ENCODE measurements at places on chromosomes 12 and 14. TPM values are rescaled to one million over a fixed set of nuclear protein-coding genes. Genes with fewer than 3 reads are reported as not detected.

- H3K36me3 ChIP-seq = no peaks in the 10 kb centered on the region
- no peaks in the 10 kb centered on the region for H3K4me1 ChIP-seq
- no peak for DNase-seq
- no peak overlapping the region for H3K4me3 ChIP-seq
Measured at GRCh38 chr12:44837114-44837755, 38.9 kb downstream of the NELL2 start.

DNA sequence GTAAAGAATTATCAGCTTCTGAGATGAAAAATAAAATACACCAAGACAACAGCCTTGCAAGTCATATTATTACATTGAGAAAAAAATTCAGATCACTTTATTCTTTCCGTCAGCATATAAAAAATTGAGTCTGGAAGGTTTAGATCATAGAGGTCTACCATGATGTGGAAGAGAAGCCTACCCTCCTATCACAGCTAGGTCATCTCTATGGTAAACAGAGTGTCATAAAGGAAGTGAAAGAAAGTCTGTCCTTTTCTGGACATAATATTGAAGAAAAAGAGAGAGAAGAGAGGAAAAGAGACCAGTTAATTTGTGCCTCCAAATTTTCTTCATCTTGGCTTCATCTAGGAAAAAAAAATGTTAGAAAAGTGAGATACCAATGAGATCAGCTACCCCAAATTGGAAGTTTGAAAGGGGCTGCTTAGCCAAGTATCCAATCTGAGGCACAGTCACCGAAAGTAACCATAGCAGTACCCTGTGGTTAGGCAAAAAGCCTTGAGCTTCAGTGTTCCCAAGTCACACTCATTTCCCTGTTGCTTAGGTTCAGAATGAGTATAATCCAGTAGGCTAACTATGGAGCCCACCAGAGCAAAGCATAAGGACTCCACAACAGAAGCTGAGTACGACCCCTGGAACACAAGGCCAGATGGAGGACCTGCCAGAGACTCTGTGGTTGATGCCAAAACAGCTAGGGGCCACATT, 38.1 kb downstream of the DUSP6 start:
- peaks cover 8% of the 10 kb centered on the region for H3K4me1 ChIP-seq
- no peaks in the 10 kb centered on the region for H3K36me3 ChIP-seq
- DNase-seq = no peak

DNA sequence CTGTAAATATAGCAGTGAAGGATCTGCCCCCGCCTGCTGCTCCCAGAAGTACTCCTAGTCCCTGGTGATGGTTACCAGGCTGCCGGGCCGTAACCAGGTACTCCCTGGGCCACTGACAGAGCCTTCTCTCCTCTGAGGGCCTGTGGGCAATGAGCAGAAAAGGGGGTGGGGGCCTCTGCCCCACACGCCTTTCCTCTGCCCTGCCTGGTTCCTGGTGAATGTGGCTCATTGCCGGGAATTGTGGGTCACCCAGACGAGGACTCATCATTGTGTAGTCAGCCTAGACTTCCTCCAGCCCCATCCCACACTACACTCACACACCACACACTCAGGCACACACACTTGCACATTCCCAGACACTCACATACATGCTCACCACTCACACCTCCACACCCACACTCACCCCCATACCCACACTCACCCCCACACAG, 35.7 kb upstream of the ACTN1 start:
- H3K27ac ChIP-seq = no peak overlapping the region
- H3K4me1 ChIP-seq = peaks cover 10% of the 10 kb centered on the region
- H3K27me3 ChIP-seq = no peaks in the 10 kb centered on the region
- H3K4me3 ChIP-seq = no peak overlapping the region
- no peak for DNase-seq

GRCh38 chr12:9646794-9647781, 22.4 kb upstream of the CLEC2D start:
- no peaks in the 10 kb centered on the region for H3K4me1 ChIP-seq
- H3K36me3 ChIP-seq = no peaks in the 10 kb centered on the region
- H3K27me3 ChIP-seq = no peaks in the 10 kb centered on the region
- peak overlapping the region; percentile 93 for H3K4me3 ChIP-seq
- peak overlapping the region; percentile 82 for H3K27ac ChIP-seq

DNA sequence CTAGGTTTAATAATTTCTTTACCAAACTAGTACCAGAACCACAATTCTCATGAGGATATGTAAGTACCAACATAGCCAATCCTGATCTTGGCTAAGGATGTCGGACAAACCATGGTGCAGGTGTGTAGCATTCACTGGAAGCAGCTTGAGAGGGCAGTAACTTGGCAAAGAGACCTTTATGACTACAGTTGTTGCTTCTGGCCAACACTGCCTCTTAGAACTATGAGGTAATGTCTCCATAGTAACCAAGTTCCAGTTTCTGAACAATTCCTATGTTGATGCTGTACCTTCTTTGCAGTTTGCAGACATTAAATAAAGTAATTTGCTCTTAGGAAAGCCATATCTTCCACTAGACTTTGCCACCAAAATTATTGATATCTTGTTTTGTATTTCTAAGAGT, at the start of gene LMNTD1:
Gene LMNTD1 (minus strand): TSS at position 186 of the 400 bp plus-strand sequence. CDS start 324 bp downstream, outside the sequence.
- no peak for DNase-seq
- H3K4me1 ChIP-seq = no peaks in the 10 kb centered on the region
- H3K36me3 ChIP-seq = peaks cover 21% of the 10 kb centered on the region

GRCh38 chr14:49769171-49769570, 1.2 kb downstream of the KLHDC2 start:
- H3K27me3 ChIP-seq = no peaks in the 10 kb centered on the region
- peaks cover 15% of the 10 kb centered on the region for H3K36me3 ChIP-seq
- H3K27ac ChIP-seq = no peak overlapping the region
- no peak for DNase-seq

DNA sequence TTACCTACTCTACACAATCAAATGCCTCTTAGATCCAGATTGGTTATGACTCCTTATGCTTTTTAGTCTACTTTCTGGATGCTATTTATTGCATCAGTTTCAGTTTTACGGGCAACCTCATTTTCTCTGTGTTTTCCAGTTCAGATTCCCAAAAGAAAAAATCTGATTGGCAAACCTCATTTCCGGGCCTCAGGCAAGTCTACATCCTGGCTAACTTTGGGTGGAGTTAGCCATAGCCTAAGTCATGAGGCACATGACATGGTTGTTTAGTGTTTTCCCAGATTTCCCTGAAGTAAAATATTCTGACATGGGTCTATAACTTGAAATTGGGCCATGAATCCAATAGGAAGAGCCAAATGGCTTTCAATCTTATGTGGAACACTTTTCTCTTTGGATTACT, 339.7 kb downstream of the NUAK1 start:
- no peak overlapping the region for H3K4me3 ChIP-seq
- no peak for DNase-seq
- no peaks in the 10 kb centered on the region for H3K27me3 ChIP-seq
- no peak overlapping the region for H3K27ac ChIP-seq
- H3K36me3 ChIP-seq = no peaks in the 10 kb centered on the region
- H3K4me1 ChIP-seq = peaks cover 2% of the 10 kb centered on the region

- H3K27ac ChIP-seq = no peak overlapping the region
- H3K36me3 ChIP-seq = peaks cover 28% of the 10 kb centered on the region
- no peak overlapping the region for H3K4me3 ChIP-seq
Measured at GRCh38 chr12:6092784-6093722, 31.4 kb downstream of the VWF start.

DNA sequence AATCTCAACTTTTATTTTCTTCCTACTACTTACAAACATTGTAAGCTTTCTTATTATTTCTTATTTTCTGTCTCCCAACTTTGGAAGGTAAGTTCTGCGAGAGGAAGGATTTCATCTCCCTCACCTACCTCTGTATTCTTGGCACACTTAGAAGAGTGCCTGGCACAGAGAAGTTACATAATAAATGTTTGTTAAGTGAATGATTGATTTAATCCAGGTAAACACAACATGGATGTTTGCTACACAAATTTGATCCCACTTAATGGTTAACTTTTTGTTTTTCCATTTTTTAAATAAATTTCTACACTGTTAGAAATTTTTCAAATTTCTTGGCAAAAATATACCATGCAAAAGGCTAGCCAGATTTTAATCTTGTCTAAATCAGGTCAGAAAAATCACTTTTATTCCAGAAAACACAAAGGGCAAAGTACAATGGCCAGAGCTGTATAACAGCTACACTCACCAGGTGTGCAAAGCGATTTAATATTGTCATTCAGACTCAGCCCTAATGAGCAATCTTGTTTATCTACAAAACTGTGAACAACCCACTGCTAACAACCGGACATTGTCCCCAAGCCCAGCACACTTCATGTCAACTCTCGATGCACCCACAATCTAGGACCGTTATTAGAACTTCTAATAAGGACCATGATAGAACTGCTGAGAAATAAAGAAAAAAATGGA, 222.1 kb upstream of the EEA1 start:
- no peaks in the 10 kb centered on the region for H3K36me3 ChIP-seq
- no peaks in the 10 kb centered on the region for H3K27me3 ChIP-seq
- no peaks in the 10 kb centered on the region for H3K4me1 ChIP-seq
- H3K4me3 ChIP-seq = no peak overlapping the region
- no peak overlapping the region for H3K27ac ChIP-seq
- DNase-seq = no peak

GRCh38 chr12:112285600-112286401, 96.4 kb downstream of the HECTD4 start:
- H3K27ac ChIP-seq = no peak overlapping the region
- H3K4me3 ChIP-seq = no peak overlapping the region
- H3K36me3 ChIP-seq = peaks cover 16% of the 10 kb centered on the region
- H3K4me1 ChIP-seq = no peaks in the 10 kb centered on the region
- DNase-seq = no peak
- no peaks in the 10 kb centered on the region for H3K27me3 ChIP-seq

DNA sequence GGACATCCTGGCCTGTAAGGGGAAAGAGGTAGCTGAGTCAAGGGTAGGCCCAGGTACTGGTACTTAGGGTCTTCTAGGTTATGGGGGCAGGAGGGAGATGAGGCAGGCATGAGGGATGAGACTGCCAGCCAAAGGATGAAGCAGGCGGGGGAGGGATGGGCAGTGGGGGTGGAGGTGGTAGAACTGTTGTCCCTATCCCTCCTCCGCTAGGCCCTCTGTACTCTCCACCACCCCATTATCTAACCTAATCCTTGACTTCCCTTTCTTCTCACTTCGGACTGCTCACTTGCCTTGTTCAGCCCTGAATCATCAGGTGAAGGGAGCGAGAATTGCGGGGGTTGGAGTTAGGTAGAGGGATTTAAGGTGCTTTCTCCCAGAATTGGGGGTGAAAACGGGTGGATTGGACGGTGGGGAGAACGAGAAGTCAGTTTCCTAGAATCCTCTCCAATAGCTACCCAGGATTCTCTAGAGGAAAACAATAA, 562 bp downstream of the PAN2 start:
- no peaks in the 10 kb centered on the region for H3K4me1 ChIP-seq
- H3K36me3 ChIP-seq = no peaks in the 10 kb centered on the region
- H3K4me3 ChIP-seq = peak overlapping the region; percentile 91

- peaks cover 19% of the 10 kb centered on the region for H3K4me1 ChIP-seq
- no peaks in the 10 kb centered on the region for H3K36me3 ChIP-seq
- H3K4me3 ChIP-seq = peak overlapping the region; percentile 1
- DNase-seq = no peak
- H3K27ac ChIP-seq = peak overlapping the region; percentile 92
Measured at GRCh38 chr12:129607756-129608155, 296.1 kb downstream of the TMEM132D start.

DNA sequence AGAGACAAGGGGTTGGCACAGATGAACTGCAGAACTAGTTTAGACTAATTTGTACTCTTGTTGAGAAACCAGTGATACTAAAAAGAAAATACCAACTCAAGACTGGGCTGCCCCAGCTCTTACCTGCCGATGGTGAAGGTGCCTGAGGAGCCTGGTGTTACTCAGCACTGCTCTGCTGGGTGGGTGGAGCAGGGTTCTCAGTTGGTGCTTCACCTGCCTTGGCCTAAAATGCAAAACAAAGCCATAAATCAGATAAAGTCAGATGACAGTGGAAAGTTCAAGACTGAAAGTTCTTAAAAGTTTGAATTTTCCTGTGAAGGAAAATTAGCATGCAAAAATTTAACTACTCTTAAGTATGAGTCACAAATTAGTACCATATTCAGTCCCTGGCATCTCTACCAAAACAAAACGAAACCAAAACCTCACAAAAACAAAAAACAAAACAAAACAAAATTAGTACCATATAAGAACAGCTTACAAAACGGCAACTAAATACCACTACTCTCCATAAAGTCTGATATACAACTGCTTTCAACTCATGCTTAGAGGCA, 21.9 kb downstream of the YBX3 start:
- DNase-seq = no peak
- H3K27me3 ChIP-seq = no peaks in the 10 kb centered on the region
- no peaks in the 10 kb centered on the region for H3K4me1 ChIP-seq
- peaks cover 89% of the 10 kb centered on the region for H3K36me3 ChIP-seq

DNA sequence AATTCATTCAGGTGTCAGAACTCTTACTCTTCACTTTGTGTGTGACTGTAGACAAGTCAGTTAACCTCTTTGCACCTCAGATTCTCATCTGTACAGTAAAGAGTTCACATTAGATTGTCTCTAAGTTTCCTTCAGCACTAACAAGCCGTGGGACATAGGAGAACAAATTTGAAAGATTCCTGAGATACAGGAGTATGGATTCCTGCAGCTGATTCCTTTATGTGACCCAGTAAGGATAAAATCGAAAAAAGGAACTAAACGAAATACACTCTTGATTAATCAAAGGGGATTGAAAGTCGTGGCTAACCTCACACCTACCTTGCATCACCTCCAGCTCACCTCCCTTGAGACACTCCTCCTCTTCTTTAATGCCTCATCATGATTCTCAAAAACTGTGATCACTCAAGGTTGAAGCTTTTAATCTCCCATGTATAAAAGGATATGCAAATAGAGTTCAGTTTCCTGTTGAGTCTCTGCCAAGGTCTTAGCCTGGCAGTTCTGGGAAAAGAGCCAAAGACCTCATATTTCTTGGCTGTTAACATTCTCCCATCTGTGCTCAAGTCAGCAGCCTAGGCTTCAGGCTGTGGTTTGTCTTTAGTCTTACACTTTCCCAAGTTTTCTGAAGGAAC, 156.6 kb downstream of the DAD1 start:
- H3K36me3 ChIP-seq = no peaks in the 10 kb centered on the region
- peak overlapping the region; percentile 76 for H3K27ac ChIP-seq
- H3K4me3 ChIP-seq = no peak overlapping the region
- H3K4me1 ChIP-seq = no peaks in the 10 kb centered on the region
- H3K27me3 ChIP-seq = peaks cover 18% of the 10 kb centered on the region

DNA sequence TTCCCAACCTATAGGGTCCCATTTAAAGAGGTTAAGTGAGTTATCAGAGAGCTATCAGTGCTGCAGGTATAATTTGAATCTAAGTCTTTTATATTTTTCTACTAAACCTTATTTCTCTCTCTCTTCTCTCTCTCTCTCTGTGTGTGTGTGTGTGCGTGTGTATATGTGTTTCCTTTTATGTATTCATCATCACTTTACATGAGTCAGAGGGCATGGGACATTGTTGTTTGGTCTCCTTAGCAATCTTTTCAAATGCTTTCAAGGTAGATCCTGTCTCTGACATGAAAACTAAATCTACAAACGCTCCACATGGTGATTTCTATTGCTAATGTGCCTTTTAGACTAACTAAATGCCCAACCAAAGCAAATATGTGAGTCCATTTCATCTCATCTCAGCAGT, 459.7 kb downstream of the BTG1 start:
- no peaks in the 10 kb centered on the region for H3K36me3 ChIP-seq
- no peak overlapping the region for H3K4me3 ChIP-seq
- H3K4me1 ChIP-seq = no peaks in the 10 kb centered on the region
- no peak overlapping the region for H3K27ac ChIP-seq
- no peak for DNase-seq

GRCh38 chr12:1502379-1502720, 92.0 kb downstream of the FBXL14 start:
- no peaks in the 10 kb centered on the region for H3K4me1 ChIP-seq
- no peaks in the 10 kb centered on the region for H3K27me3 ChIP-seq
- no peak overlapping the region for H3K27ac ChIP-seq
- no peaks in the 10 kb centered on the region for H3K36me3 ChIP-seq
- no peak overlapping the region for H3K4me3 ChIP-seq

KLRC1 gene
- total RNA-seq = not detected

CAPS2 gene
- 8.1 TPM for total RNA-seq

LBHD2 gene
- total RNA-seq = not detected

WNT1 gene
- total RNA-seq = not detected

LIN52 gene
- 4.4 TPM for total RNA-seq

CFAP54 gene
- 0.99 TPM for total RNA-seq

Measured in endodermal cell (in vitro differentiated cells).